ENCODE measurements at places on chromosomes 4 and X. TPM values are rescaled to one million over a fixed set of nuclear protein-coding genes. Genes with fewer than 3 reads are reported as not detected.

- no peak for DNase-seq
Observed at GRCh38 chr4:336099-336892, 1.3 kb upstream of the ZNF141 start.

GRCh38 chr4:123415977-123416376 lies 19.4 kb downstream of the SPRY1 start:
- DNase-seq: no peak

DNA sequence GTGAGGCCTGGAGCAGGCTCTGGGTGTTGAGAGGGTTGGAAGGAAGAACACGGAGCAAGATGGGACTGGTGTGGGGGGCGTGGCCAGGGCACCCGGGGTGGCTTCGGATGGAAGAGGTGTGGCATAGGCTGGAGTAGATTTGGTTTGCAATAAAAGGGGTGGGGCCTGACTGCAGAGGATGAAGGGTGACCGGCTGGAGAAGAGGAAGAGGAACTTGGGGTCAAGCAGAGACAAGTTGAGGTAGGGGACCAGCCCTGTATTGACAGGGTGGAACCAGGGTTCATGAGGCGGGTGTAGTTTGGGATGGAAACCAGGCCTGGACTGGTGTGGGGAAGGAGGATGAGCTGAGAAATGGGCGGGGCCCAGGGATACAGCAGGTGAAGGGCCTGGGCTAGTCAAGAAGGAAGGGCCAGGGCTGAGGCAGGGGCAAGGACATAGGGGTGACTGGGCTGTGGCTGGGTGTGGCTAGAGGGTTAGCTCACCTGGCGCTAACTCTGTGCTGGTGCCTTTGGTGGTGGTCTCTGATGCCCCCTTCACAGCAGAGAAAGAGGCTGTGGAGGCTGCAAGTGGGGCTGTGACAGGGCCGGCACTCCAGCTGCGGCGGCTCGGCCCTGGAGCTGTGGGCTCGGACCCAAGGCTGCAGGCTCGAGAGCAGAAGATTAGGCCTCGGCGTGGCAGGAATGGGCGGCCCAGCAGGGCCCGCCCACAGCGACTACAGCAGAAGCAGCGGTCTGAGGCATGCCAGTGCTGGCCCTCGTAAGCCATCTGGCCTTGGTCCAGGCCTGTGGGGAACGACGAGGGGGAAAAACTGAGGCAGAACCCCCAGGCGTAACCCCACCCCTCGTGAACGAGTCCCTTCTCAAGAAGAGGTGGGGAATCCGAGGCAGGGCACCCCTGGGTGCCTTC lies 5.0 kb downstream of the PLP2 start:
- no peak for DNase-seq

DNA sequence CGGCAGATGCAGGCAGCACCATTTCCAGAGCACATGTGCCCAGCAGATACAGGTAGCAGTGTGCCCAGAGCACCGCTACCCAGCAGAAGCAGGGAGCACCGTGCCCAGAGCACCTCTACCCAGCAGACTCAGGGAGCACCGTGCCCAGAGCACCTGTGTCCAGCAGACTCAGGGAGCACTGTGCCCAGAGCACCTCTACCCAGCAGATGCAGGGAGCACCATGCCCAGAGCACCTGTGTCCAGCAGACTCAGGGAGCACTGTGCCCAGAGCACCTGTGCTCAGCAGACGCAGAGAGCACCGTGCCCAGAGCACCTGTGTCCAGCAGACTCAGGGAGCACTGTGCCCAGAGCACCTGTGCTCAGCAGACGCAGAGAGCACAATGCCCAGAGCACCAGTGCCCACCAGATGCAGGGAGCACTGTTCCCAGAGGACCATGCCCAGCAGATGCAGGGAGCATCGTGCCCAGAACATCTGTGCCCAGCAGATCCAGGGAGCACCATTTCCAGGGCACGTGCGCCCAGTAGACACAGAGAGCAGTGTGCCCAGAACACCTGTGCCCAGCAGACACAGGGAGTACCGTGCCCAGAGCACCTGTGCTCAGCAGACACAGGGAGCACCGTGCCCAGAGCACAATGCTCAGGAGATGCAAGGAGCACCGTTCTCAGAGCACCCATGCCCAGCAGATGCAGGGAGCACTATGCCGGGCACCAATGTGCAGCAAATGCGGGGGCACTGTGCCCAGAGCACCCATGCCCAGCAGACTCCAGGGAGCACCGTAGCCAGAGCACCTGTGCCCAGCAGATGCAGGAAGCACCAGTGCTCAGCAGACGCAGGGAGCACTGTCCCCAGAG lies 236.4 kb downstream of the DHRSX start:
- no peak for DNase-seq

GRCh38 chr4:2742823-2743517 lies 13.2 kb downstream of the TNIP2 start:
- no peak for DNase-seq

DNA sequence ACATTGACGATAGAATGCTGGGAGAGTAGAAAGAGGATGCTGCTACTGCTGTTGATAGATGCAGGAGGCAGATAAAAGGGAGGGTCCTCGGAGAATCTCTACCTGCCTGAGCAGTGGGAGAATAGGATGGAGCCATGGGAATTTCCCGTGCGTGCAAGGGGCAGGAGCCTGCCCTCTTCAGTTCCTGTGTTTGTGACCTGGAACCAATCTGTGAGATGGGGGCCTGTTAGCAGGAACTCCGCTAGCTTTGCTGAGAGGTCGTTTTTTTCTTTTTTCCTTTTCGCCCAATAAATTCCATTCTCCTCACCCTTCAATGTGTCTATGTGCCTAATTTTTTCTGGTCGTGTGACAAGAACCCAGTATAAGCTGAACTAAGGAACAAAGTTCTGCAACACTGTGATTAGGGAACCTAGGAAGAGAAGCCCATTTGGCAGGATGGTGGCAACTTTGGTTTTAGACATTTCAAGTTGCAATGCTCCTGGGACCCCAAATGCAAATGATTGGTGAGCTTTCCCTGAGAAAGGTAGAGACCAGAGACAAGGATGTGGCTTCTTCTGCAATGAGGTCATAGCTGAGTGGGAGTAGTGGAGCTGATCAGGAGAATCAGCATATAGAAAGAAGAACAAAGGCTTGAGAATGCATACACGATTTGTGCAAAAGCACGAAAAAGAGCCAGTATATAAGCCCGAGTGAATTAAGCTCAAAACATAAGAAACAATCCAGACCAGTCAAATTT lies 23.9 kb downstream of the SLC39A8 start:
- no peak for DNase-seq

DNA sequence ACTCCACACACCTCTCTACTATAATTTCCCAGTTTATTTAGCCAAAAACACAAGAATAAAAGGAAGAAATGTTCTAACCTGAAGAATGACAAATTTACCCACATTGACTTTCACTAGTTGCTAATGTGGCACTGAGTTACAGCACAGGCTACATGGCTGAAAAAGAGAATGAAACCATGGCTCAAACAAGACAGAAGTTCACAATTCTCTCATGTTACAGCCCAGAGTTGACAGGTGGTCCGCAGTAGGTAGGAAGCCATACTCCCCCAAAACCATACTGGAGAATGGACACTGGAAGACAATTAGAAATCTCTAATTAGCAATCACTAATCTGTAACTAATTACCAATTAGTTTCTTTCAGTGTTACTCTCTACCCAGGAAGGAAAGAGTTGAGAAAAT lies 170.8 kb downstream of the ADGRA3 start:
- no peak for DNase-seq

- no peak for DNase-seq
Observed at GRCh38 chr4:23234018-23234417, 541.3 kb downstream of the GBA3 start.

DNA sequence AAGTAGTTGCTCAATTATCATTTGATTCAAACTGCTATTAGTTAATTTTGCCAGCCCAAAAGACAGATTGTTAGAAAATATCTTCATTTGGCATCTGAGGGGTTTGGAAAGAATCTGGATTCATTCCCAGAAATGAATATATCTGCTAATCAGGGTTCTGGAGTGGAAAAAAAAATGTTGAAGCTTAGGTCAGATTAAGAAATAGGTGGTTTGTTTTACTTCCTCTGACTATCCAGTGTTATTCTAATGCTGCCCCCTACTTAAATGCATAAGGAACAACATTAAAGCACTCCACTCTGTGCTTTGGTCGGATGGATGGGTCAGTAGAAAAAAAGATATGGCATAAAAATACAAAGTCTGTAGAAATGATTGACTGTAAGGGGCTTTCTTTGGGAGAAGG lies 89.0 kb downstream of the LUZP4 start:
- DNase-seq: no peak

DNA sequence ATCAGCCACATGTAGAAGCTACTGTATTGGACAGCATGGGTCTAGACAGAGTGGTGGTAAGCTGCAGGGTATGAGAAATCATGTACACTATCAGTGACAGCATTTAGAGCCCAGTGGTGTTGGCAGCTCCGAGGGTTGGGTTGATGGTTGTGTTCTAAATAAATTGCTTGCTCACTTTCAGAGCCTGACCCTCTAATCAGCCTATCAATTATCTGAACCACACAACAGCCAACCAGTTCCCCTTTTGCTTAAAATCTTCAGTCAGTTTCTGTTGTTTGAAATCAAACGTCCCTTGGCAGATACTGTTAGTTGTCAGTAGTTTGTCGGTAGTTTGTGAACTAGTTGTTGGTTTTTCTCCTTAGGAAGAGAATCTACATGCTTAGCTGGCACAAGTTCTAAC lies 99.8 kb upstream of the RAI2 start:
- DNase-seq: no peak

GRCh38 chr4:53040851-53041250 lies 178.7 kb downstream of the RASL11B start:
- DNase-seq: no peak

- DNase-seq: no peak
Observed at GRCh38 chrX:23779025-23779424, 3.9 kb upstream of the SAT1 start.

- no peak for DNase-seq
Observed at GRCh38 chrX:7378406-7378805, 230.5 kb upstream of the PUDP start.

- DNase-seq: no peak
Observed at GRCh38 chrX:19535476-19535875, 20.2 kb upstream of the MAP3K15 start.

DNA sequence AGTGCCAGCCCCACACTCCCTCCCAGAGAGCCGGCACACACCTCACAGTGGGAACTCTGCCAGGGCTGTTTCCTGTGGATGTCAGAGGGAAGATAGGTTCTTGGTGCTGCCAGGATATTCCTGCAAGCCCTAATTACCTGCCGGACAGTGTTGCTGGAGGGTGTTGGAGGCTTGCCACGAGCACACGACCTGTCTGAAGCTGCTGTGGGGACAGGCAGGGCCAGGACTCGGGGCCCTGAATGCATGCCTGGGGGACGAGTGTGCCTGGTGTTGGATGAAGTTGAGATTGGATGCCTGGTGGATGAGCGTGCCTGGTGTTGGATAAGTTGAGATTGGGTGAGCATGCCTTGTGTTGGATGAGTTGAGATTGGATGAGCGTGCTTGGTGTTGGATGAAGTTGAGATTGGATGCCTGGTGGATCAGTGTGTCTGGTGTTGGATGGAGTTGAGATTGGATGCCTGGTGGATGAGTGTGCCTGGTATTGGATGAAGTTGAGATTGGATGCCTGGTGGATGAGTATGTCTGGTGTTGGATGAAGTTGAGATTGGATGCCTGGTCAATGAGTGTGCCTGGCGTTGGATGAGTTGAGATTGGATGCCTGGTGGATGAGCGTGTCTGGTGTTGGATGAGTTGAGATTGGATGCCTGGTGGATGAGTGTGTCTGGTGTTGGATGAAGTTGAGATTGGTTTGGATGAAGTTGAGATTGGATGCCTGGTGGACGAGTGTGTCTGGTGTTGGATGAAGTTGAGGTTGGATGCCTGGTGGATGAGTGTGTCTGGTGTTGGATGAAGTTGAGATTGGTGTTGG lies 23.2 kb upstream of the UVSSA start:
- DNase-seq: no peak

GRCh38 chr4:152494020-152494419 lies 41.9 kb downstream of the FBXW7 start:
- DNase-seq: no peak

GRCh38 chr4:105147553-105148161 lies 981 bp downstream of the TET2 start:
- DNase-seq: no peak

DNA sequence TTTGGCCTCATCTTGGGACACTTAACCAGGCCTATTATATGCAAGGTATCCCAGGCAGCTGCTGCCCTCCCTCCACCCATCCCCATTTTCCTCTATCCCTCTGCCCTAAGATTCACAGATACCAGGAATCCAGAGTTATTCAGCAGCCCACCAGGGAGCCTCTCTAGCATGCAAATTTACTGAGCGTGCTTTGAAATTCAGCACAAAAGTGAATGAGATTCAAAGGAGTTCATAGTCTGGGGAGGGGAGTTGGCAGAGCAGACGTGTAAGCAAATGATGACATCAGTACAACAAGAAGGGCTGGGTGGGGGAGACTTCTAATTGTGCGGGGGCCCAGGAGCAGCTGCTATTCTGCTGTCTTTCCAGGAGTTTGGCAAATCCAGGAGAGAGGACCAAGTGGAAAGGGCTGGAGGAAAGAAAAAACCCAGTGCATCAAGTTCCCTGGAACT lies 1.7 kb upstream of the MTM1 start:
- DNase-seq: no peak

GRCh38 chr4:35739308-35739707 lies 505.0 kb downstream of the ARAP2 start:
- DNase-seq: no peak

- DNase-seq: no peak
Observed at GRCh38 chr4:138843616-138844015, 172.0 kb upstream of the NOCT start.

DNA sequence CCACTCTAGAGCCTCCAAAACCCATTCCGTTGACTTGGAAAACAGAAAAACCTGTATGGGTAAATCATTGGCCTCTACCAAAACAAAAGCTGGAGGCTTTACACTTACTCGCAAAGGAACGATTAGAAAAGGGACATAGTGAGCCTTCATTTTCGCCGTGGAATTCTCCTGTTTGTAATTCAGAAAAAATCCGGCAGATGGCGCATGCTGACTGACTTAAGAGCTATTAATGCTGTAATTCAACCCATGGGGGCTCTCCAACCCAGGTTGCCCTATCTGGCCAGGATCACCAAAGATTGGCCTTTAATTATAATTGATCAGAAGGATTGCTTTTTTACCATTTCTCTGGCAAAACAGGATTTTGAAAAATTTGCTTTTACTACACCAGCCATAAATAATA lies 60.8 kb downstream of the ZNF732 start:
- no peak for DNase-seq

Gene BMX
- 1.7 TPM for total RNA-seq

Gene F9
- total RNA-seq: not detected

Gene VSIG4
- 269 TPM for total RNA-seq

Gene F8A1
- 3.5 TPM for total RNA-seq

Gene TEX13D
- total RNA-seq: not detected

Gene SLC4A4
- 9.5 TPM for total RNA-seq

Gene COL25A1
- 8.9 TPM for total RNA-seq

Gene PARM1
- total RNA-seq: 25.4 TPM

Gene ALB
- not detected for total RNA-seq

Gene SOWAHB
- total RNA-seq: not detected

Gene RENBP
- total RNA-seq: 24.3 TPM
